ENCODE measurements at places on chromosomes 5 and 9. TPM values are rescaled to one million over a fixed set of nuclear protein-coding genes. Genes with fewer than 3 reads are reported as not detected.

Gene GPSM1
- 6.5 TPM for total RNA-seq

Gene TMEM8B
- 3.1 TPM for total RNA-seq

Gene FASTKD3
- total RNA-seq = 12.5 TPM

Gene MTAP
- total RNA-seq = 43.4 TPM

Gene FOXD1
- total RNA-seq = 0.28 TPM
